ENCODE measurements at places on chromosomes 4 and X. TPM values are rescaled to one million over a fixed set of nuclear protein-coding genes. Genes with fewer than 3 reads are reported as not detected.

EVC2 gene
- 0.83 TPM for total RNA-seq

GAGE13 gene
- total RNA-seq, result not detected

AKAP14 gene
- not detected for total RNA-seq

NSG1 gene
- 156 TPM for total RNA-seq

CSAG3 gene
- not detected for total RNA-seq

AR gene
- total RNA-seq, result 4.1 TPM

SSX4B gene
- not detected for total RNA-seq

MSX1 gene
- 4.3 TPM for total RNA-seq

SUPT20HL2 gene
- not detected for total RNA-seq

PPARGC1A gene
- 54.4 TPM for total RNA-seq

KIT gene
- total RNA-seq, result 22.1 TPM

CLDN22 gene
- total RNA-seq, result not detected

RPS6KA6 gene
- 10.0 TPM for total RNA-seq

MAGEA4 gene
- total RNA-seq, result not detected

CLNK gene
- total RNA-seq, result not detected

GABRQ gene
- 0.58 TPM for total RNA-seq

XKRX gene
- 1.1 TPM for total RNA-seq

MAGEA2B gene
- not detected for total RNA-seq

TTC29 gene
- 1.5 TPM for total RNA-seq

MAOA gene
- total RNA-seq, result 43.8 TPM

SLC9A7 gene
- total RNA-seq, result 24.2 TPM

NR3C2 gene
- total RNA-seq, result 63.4 TPM

OTC gene
- total RNA-seq, result not detected

CXCL5 gene
- total RNA-seq, result 0.64 TPM

KIAA1210 gene
- total RNA-seq, result not detected

GPR34 gene
- 4.2 TPM for total RNA-seq

SMIM31 gene
- not detected for total RNA-seq

MMAA gene
- 9.2 TPM for total RNA-seq

EREG gene
- total RNA-seq, result not detected

CXCL6 gene
- not detected for total RNA-seq

RBMXL3 gene
- total RNA-seq, result not detected

MAGEA8 gene
- not detected for total RNA-seq

INTU gene
- total RNA-seq, result 37.7 TPM

PAK3 gene
- 96.1 TPM for total RNA-seq

SHROOM4 gene
- 15.6 TPM for total RNA-seq

TKTL2 gene
- total RNA-seq, result 0.25 TPM

ZBTB49 gene
- 5.2 TPM for total RNA-seq

PLP1 gene
- 1,114 TPM for total RNA-seq

TNMD gene
- not detected for total RNA-seq

HTR2C gene
- 7.2 TPM for total RNA-seq

SPANXN4 gene
- total RNA-seq, result not detected

CDX4 gene
- total RNA-seq, result not detected

CXXC4 gene
- 14.8 TPM for total RNA-seq

GPR78 gene
- total RNA-seq, result not detected

RNF212 gene
- 5.8 TPM for total RNA-seq

SOX3 gene
- 0.39 TPM for total RNA-seq

MEPE gene
- total RNA-seq, result 11.8 TPM

F9 gene
- not detected for total RNA-seq

PLAC8 gene
- 24.0 TPM for total RNA-seq

ANKRD50 gene
- 9.0 TPM for total RNA-seq

HMGN5 gene
- total RNA-seq, result 10.6 TPM

ZFP92 gene
- 4.9 TPM for total RNA-seq

RGN gene
- total RNA-seq, result 25.0 TPM

CYP4V2 gene
- total RNA-seq, result 31.2 TPM

TMPRSS11F gene
- not detected for total RNA-seq

TRIM60 gene
- not detected for total RNA-seq

SATL1 gene
- total RNA-seq, result 1.6 TPM

GLOD5 gene
- not detected for total RNA-seq

SLC7A11 gene
- total RNA-seq, result 40.3 TPM

Data from dorsolateral prefrontal cortex (tissue), 122 donors.